ENCODE measurements at places on chromosomes 7 and 10. TPM values are rescaled to one million over a fixed set of nuclear protein-coding genes. Genes with fewer than 3 reads are reported as not detected.

Gene CPN1
- total RNA-seq = not detected

- DNase-seq = no peak
Observed at GRCh38 chr10:17473228-17473950, 19.0 kb upstream of the ST8SIA6 start.

Gene METTL27
- 11.8 TPM for total RNA-seq

Gene CRHR2
- total RNA-seq = not detected

DNA sequence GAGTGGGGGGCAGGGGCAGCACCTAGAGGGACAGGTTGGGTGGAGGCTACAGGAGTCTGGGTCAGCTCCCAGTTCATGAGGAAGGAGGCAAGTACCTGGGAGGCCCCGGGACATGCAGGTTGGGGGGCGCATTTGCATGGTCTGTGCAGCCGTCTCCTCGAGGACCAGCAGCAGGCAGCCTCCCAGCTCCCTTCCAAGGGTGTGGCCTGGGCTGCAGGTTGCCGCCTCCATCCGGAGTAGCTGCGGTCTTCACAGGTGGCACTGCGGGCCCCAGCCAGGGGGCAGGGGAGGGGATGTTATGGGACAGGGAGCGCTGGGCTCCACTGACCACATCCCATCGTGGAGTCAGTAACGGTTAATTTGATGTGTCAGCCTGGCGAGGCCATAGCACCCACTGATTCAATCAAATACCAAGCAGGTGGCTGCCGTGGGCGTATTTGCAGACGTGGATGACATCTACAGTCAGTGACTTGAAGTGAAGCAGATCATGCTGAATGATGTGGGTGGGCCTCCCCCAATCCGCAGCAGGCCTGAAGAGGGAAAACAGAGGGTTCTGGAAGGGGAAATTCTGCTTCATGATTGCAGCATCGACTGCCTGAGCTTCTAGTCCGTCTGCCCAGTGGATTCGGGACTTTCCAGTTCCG, 81.6 kb downstream of the PRKAG2 start:
- no peak for DNase-seq

Gene SLC16A12
- 0.18 TPM for total RNA-seq

DNA sequence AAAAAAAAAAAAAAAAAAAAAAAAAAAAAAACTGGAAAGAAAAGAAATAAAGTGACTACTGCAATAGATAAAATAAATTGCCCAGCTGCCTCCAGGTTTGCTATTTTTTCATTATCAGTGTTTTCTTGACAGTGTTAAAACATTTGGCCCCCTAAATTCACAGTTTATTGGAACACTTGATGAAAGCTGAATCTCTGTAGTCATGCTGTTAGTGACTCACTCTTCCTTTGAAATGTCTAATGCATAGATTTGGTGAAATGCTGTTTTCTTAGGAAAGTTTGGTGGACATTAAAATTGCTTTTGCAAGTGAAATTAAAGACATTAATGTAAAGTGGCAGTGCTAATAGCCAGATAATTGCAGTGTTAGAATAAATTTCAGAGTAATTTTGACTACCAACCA, 785.2 kb downstream of the NRG3 start:
- no peak for DNase-seq

Gene SEMA3E
- total RNA-seq = 0.42 TPM

Gene C10orf105
- total RNA-seq = not detected

GRCh38 chr7:105664816-105665525, 83.7 kb upstream of the EFCAB10 start:
- no peak for DNase-seq

Gene NPY4R
- total RNA-seq = 0.17 TPM

Gene WEE2
- total RNA-seq = not detected

GRCh38 chr10:128527711-128528110, 401.5 kb upstream of the MKI67 start:
- DNase-seq = no peak

GRCh38 chr7:104795086-104795485, 218.9 kb upstream of the KMT2E start:
- DNase-seq = no peak

DNA sequence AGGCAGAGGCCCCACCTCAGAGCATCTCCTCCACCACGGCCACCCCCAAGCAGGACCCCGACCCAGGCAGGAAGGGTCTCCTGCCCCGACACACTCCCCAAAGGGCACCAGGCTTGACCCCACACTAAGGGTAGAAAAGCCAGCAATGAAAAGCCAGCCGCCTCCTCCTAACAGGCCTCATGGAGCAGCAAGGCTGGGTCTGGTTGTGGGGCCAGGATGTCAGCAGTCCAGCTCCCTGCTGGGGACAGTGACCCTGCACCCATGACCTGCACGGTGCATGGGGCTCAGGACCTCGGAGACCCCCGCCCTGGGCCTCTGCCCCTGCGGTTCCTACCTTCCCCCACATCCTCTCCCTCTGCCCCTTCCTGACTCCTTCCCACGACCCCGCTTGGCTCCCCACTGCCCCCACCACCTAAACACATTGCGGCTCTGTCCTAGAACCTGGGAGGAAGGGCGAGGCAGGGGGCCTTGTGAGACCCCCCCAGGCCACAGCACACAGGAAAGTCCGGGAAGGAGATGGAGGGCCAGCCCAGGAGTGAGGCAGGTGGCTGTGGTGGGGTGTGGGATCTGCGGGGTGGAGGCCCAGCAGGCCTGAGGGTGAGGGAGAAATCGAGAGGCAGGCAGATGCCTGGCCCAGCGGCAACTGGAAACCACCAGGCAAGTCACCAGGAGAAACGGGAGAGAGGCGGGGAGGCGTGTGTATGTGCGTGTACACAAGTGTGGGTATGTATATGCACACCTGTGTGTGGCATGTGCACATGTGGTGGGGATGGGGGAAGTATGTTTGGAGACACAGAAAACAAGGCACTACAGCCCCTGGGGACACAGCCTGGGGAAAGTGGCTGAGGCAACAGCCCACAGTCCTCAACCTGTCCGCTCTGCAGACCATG, 229.9 kb downstream of the MAD1L1 start:
- no peak for DNase-seq

- peak; percentile 97 for DNase-seq
Observed at GRCh38 chr10:17923728-17924127, 28.0 kb upstream of the SLC39A12 start.

Gene HDAC9
- total RNA-seq = 19.5 TPM

GRCh38 chr10:92241158-92241500, 49.7 kb downstream of the CPEB3 start:
- DNase-seq = no peak

DNA sequence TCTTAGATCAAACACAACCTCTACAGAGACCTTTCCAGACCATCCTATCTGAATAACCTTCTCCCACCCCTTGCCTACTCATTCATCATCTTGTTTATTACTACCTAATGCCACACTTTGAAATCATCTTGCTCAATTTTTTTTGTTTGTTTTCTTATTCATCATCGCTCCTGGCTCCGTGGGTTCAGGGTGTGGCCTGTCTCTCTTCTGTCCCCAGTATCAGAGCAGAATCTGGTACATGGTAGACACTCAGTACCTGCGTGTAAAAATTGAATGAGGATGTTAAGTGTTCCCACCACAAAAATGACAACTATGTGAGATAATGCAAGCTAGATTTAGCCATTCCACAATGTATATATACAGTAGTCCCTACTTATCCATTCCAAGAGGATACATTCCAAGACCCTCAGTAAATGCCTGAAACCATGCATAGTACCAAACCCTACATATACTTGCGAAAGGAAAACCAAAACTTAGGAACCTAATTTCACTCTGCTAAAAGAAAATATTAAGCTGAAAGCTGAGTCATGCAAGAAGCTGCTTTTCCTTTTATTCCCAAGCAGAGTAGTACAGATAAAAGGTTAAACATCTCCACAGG, 72.1 kb upstream of the SEC61G start:
- peak; percentile 88 for DNase-seq

DNA sequence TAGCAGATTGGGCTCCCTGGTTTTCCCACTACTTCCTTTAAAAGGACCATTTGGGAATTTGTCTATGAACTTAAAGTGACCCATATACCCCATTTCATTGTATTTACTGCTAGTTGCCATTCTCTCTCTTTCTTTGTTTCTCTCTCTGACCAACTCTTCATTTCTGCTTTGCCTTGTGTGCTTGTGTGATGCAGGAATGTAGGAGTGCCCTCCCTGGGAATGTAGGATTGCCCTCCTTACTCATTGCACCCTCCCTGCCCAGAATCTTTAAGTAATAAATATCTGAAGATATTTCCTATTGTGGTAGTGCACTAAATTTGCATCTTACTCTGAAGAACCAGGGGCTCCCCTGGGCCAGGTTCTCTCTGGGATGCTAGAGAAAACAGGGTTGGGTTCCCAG, 47.3 kb upstream of the KLF14 start:
- peak; percentile 11 for DNase-seq

Gene AKR1C2
- 8.6 TPM for total RNA-seq

GRCh38 chr7:100176096-100177044, 811 bp downstream of the GPC2 start:
- no peak for DNase-seq

DNA sequence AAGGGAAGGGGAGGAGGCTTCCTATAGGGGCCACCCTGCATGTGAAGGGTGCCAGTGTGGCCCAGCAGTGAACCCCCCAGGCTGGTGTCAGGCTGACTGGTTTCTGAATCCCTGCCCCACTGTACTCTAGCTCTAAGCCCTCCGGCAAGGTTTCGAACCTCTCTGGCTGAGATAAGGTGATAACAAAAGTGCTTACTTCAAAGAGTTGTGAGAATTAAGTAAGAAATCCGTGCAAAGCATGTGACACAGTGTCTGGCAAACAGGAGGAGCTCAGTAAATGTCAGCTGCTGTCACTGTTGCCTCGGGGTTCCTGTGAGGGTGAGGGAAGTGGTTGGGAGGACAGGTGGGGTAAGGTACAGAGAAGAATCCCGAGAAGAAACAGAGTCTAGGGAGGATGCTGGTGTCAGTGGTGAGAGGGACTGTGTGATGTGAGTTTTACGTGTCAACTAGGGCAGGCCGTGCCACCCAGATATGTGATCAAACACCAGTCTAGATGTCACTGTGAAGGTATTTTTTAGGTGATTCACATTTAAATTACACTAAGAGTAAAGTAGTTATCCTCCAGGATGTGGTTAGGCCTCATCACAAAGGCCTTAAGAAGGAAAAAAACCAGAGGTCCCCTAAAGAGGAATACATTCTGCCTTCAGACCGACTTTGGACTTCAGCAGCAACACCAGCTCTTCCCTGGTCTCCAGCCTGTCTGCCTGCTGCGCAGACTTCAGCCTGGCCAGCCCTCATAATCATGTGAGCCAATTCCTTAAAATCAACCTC, 64.4 kb downstream of the BPGM start:
- DNase-seq = peak; percentile 62

- no peak for DNase-seq
Observed at GRCh38 chr10:114386452-114386851, 17.9 kb downstream of the AFAP1L2 start.

DNA sequence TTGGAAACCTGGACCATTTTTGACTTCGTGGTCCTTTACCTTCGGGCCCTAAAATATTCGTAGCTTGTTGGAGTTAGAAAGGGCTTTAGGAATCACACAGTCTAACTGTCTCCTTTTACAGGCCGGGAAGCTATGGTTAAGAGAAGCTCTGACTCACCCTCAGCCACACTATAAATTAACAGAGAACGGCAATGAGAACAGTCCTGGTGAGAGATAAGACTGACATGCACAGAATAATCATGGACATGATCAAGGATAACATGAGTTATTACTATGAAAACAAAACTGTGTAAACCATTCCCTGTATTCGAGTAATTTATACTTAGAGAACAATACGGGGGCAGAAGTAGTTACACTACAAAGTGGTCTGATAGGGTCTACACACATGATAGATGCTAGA, 162.5 kb upstream of the MALRD1 start:
- DNase-seq = no peak

Gene UROS
- 58.3 TPM for total RNA-seq

- no peak for DNase-seq
Observed at GRCh38 chr7:122291189-122291588, 13.4 kb downstream of the FEZF1 start.

- no peak for DNase-seq
Observed at GRCh38 chr7:127715272-127715671, 63.3 kb downstream of the SND1 start.

Gene TUBB8
- total RNA-seq = 0.07 TPM

GRCh38 chr10:130422366-130423324, 286.5 kb downstream of the GLRX3 start:
- DNase-seq = no peak

DNA sequence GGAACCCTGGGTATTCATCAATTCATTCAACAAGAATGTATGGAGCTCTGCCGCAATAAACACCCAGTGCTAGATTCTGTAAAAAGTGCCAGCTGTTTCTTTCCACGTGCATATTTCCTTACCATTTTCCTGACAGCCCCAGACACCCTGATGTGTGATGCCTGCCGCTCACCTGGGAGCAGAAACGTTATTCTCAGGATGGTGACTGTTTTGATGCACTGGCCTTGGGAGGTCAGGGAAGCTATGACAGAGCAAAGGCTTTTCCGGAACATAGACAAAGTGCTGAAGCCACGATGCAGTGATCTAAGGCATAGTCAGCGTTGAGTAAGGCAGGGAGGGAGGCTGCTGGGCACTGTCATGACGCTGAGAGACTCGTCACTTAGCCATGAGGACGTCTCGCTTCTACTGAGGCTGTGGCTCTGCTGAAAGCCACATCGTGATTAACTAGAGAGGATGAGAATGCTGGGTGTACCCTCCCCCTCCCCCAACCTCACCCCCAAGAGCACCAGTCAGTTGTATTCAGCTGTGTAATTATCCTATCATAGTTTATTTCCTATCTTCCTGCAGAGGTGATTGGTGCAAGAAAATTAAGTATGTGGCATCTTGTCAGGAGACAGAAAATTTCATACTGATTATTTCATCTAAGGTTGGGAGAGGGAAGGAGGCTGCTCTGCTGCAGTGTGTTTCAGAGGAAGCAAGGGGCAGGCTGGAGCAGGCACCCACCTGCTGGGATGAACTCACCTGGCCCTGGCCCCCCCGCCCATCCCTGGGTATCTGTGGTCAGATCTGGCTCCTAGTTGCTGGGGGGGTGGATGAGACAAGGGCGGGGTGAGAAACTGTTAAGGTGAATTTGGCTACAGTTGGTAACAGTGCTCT, 48.8 kb upstream of the SMNDC1 start:
- DNase-seq = peak; percentile 98

GRCh38 chr10:81179324-81179723, 641.6 kb downstream of the SH2D4B start:
- DNase-seq = no peak

DNA sequence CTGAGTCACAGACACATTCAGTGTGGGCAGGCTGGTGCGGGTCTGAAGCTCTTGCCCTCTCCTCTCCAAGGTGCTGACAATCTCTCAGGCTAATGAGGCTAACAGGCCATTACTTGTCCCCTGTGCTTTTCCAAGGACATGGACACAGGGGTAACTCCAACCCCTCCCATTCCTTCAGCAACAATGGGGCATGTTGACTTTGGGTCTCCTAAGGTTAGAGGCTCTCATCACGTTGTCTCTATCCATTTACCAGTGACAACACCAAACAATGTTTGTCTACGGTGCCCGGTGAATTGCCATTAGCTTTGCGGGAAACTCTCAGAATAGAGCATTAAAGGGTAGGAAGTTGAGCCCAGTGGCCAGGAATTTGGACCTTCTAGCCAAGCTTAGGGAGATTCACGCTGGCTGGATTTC, 101.6 kb upstream of the TNS3 start:
- DNase-seq = no peak

Gene UBTD1
- total RNA-seq = 24.3 TPM

GRCh38 chr7:98149116-98149692, 42.5 kb downstream of the LMTK2 start:
- DNase-seq = no peak

- DNase-seq = no peak
Observed at GRCh38 chr7:47389171-47389922, 192.6 kb downstream of the TNS3 start.

Data from foreskin keratinocyte (primary cell).